ENCODE measurements at places on chromosomes 16 and 17. TPM values are rescaled to one million over a fixed set of nuclear protein-coding genes. Genes with fewer than 3 reads are reported as not detected.

The SLC22A31 gene
- 1.3 TPM for total RNA-seq

The CCNF gene
- total RNA-seq: 24.8 TPM

The RUNDC3A gene
- 1.1 TPM for total RNA-seq

The TMEM204 gene
- total RNA-seq: 0.08 TPM

The RCVRN gene
- not detected for total RNA-seq

The HBA2 gene
- total RNA-seq: 0.38 TPM

The PLK1 gene
- 164 TPM for total RNA-seq

The KRT20 gene
- total RNA-seq: 0.18 TPM

The CDH3 gene
- total RNA-seq: 0.32 TPM

The CNGB1 gene
- total RNA-seq: 0.06 TPM

The SAP30BP gene
- 123 TPM for total RNA-seq

The MYLK3 gene
- total RNA-seq: 0.09 TPM

The PLCG2 gene
- 4.2 TPM for total RNA-seq

The PPY gene
- total RNA-seq: not detected
